ENCODE measurements at places on chromosomes 7 and 10. TPM values are rescaled to one million over a fixed set of nuclear protein-coding genes. Genes with fewer than 3 reads are reported as not detected.

Gene ABCB4
- total RNA-seq, result not detected

Gene BMS1
- total RNA-seq, result 23.5 TPM

Gene MALRD1
- total RNA-seq, result not detected

Gene NME8
- total RNA-seq, result not detected

Gene VPS37D
- 2.0 TPM for total RNA-seq

Gene OR2A12
- total RNA-seq, result not detected

Gene ANKRD30A
- not detected for total RNA-seq

Gene LIPJ
- not detected for total RNA-seq

Gene PILRB
- total RNA-seq, result 7.0 TPM

Gene FGL2
- total RNA-seq, result 0.14 TPM

Gene FRAT1
- total RNA-seq, result 1.8 TPM

Gene RP9
- 6.4 TPM for total RNA-seq

Gene AGK
- 34.6 TPM for total RNA-seq

Gene RASSF4
- 3.0 TPM for total RNA-seq

Gene PRSS37
- not detected for total RNA-seq

Gene CCDC136
- 6.3 TPM for total RNA-seq

Gene SH3PXD2A
- total RNA-seq, result 58.6 TPM

Gene GNAI1
- total RNA-seq, result 47.2 TPM

Gene H2BK1
- not detected for total RNA-seq

Gene GIMAP5
- total RNA-seq, result 0.14 TPM

Gene PLXNA4
- 1.9 TPM for total RNA-seq

Gene PCLO
- total RNA-seq, result under 0.01 TPM

Gene SPAM1
- total RNA-seq, result not detected

Gene RASA4B
- total RNA-seq, result 0.44 TPM

Gene PROSER2
- total RNA-seq, result 7.7 TPM

Gene SUGCT
- 6.7 TPM for total RNA-seq

Gene HOXA2
- total RNA-seq, result under 0.01 TPM

Gene SLC26A4
- total RNA-seq, result under 0.01 TPM

Gene TMEM270
- not detected for total RNA-seq

Gene CDK5
- 18.2 TPM for total RNA-seq

Gene CDC14C
- not detected for total RNA-seq

Gene CRPPA
- 2.9 TPM for total RNA-seq

Gene LMTK2
- 14.3 TPM for total RNA-seq

Gene SFR1
- total RNA-seq, result 15.3 TPM

Gene ADAM12
- 30.4 TPM for total RNA-seq

Gene BTBD16
- total RNA-seq, result not detected

Gene ATP5MK
- total RNA-seq, result 163 TPM

Gene ZNF800
- 27.1 TPM for total RNA-seq

Gene OR6B1
- not detected for total RNA-seq

Gene ASAH2
- total RNA-seq, result 0.72 TPM

Gene GDF2
- total RNA-seq, result 0.14 TPM

Gene AMPH
- total RNA-seq, result 0.22 TPM

Gene PDZD7
- total RNA-seq, result 0.57 TPM

Gene TAS2R41
- 0.29 TPM for total RNA-seq

Gene NPC1L1
- not detected for total RNA-seq

Gene ANKRD2
- not detected for total RNA-seq

Gene PGAM2
- total RNA-seq, result not detected

Gene FBXL13
- 1.1 TPM for total RNA-seq

Gene TMEM213
- total RNA-seq, result not detected

Gene TAF3
- total RNA-seq, result 3.1 TPM

Gene SORCS1
- not detected for total RNA-seq

Gene CHST15
- total RNA-seq, result 6.3 TPM

Gene SEPTIN14
- not detected for total RNA-seq

Gene HMX2
- not detected for total RNA-seq

Gene ATXN7L1
- 10.3 TPM for total RNA-seq

Gene TMEM196
- total RNA-seq, result not detected

Gene HOXA3
- total RNA-seq, result 2.3 TPM

Gene PRR15
- total RNA-seq, result 0.43 TPM

Gene PTPRN2
- total RNA-seq, result not detected

Gene BAMBI
- total RNA-seq, result 280 TPM

All from placental pericyte (primary cell).